ENCODE measurements at places on chromosomes 7 and 10.

DNA sequence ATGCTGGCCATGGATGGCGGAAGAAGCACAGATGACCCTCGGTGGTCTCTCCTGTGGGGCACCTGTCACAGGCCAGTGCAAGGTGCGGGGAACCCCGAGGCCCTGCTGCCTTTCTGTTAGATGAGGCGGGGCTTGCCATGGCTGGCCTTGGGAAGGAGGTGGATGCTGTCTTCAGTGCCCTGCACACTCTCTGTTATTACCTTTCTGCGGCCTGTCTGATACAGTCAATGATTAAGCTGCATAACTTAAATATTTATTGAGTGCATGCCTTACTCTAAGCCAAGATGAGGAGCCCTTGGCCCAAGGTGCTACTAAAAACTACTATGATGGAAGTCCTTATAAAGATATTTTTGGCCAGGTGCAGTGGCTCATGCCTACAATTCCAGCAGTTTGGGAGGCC lies 36.7 kb upstream of the MNX1 start:
- DNase-seq, result no peak

GRCh38 chr10:7484456-7485243 lies 73.8 kb upstream of the SFMBT2 start:
- DNase-seq, result no peak

DNA sequence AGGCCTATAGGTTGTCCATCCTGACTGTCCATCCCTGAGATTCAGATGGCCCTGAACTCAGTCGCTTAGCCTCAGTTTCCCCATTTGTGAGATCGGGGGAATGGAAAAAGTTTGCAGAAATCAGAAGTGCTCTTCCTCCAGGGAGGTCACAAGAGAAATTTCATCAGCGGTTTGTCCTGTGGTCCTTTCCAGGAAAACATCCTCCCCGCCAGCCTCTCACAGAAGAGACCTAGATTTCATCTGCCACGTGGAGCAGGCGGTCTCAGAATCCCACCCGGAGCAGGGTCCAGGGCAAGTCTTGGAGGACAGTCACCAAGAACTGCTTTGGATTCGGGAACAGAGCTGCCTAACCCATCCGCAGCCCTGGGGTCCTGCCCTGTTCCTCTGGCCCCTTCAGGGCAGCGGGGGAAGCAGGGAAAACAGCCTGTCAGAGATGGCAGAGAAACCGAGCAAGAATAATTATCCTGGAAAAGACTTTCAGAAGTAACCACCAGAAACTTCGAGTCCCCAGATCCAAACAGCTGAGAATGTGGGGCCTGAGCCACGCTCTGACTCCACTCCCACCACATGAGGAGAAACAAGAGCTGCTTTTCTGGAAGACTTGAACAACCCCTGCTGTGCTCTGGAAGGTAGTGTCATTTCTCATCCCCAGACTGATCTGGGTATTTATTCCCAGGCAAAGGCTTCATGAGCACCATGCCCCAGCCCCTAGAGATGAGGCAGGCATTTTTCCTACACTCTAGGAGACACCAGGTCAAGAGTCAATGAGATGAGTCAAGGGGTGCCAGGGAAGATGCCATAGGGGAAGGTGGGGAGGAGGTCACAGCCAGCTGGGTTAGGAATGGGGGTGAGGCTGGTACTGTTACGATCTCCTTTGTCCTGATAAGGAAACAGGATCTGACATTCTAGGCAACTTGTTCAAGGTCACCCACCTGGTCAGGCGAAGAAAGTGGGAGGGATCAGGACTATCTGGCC lies 1.1 kb upstream of the TNS3 start:
- DNase-seq, result no peak

DNA sequence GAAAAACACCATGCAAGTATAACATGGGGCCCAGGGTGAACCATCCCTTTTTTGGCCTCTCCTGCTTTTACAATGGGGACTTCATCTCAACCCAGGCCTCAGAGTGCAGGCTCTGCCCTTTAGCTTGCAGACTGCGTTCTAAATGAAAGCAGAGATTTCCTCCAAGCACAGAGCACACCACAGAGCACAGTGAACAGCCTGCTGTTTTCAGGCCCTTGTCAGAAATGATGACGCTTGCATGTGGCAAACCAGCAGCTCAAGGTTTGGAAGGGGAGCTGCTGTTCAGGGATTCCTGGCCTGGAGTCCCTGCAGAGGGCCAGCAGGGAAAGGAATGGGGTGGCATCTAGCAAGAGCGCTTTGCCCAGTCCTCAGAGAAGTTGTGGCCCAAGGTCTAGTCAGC lies 167.3 kb upstream of the CDCA7L start:
- no peak for DNase-seq

DNA sequence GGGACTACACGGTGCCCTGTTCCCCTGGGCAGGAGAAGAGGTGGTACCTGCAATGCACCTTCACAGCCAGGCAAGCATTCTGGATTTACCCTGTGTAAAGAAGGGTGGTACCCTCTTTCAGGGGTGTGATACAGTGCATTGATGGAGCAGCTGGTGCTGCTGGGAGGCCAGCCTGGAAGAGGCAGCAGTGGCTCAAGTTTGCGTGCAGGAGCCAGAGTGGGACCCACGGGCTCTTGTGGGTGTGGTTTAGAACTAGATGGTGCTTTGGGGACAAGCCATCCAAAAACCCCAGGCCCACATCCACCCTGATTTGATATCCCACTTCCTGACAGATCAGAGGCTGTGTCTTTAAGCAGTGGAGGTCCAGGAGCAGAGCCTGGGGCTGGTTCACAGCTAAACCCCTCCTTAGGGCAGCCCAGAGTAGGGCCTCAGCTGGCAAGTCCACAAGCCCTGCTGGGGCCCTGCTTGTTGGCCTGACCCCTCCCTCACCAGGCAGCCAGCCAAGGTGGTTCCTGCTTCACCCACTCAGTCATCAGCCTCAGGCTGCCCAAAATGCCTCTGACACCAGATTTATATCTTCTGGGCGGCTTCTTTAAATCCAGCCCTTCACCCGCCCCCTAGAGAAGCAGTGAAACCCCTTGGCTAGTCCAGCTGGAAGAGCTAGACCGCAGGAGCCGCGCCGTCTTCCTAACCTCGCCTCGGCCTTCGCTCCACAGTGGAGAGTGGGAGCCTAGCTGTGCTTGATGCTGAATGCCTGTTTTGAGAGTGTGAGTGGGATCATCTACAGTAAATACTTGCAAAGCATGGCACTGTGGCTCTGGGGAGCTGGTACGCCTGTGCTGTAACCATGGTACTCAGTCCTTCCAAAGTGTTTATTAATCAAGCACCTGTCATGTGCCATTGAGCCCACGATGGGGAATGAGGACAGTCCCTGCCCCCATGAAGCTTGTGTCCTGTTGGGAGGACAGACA lies 1.4 kb upstream of the ASIC3 start:
- no peak for DNase-seq

GRCh38 chr10:113854761-113855588 lies 514 bp downstream of the NHLRC2 start:
- DNase-seq, result no peak

- no peak for DNase-seq
Observed at GRCh38 chr7:1354661-1355567, 104.4 kb downstream of the MICALL2 start.

GRCh38 chr7:51639661-51640334 lies 323.2 kb upstream of the COBL start:
- no peak for DNase-seq

DNA sequence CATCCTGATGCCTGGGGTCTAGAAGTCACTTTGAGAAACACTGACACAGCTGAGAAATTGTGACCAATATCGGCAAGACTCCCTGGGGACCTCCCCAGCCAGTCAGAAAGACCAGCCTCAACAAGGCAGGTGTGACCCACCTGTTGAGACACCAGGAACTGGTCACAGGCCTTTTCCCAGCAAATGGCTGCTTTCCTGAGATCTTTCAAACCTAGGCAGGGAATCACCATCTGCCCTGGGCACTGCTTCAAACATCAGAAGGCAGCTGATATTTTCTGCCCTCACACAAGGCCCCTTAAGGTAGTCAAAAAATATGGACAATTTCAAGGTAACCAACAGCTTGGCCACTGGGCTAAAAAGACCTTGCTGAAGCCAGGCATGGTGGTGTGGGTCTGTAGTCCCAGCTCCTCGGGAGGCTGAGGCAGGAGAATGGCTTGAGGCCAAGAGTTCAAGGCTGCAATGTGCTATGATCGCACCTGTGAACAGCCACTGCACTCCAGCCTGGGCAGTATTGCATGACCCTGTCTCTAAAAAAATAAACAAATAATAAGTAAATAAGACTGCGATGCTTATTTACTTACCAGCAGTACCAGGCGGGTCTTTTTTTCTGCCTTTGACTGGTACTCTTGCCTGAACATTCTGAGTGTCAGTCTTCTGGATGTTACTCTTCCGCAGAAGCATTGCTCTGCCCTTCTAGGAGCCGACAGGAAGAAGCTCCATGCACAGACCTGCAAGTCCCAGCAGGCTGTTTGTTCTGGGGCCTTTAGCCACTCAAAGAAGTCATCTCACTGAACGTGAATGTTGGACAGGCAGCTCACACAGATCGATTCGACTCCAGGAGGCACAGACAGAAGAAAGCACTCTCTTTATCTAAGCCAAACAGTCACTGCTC lies 59.7 kb downstream of the SORBS1 start:
- DNase-seq, result no peak

DNA sequence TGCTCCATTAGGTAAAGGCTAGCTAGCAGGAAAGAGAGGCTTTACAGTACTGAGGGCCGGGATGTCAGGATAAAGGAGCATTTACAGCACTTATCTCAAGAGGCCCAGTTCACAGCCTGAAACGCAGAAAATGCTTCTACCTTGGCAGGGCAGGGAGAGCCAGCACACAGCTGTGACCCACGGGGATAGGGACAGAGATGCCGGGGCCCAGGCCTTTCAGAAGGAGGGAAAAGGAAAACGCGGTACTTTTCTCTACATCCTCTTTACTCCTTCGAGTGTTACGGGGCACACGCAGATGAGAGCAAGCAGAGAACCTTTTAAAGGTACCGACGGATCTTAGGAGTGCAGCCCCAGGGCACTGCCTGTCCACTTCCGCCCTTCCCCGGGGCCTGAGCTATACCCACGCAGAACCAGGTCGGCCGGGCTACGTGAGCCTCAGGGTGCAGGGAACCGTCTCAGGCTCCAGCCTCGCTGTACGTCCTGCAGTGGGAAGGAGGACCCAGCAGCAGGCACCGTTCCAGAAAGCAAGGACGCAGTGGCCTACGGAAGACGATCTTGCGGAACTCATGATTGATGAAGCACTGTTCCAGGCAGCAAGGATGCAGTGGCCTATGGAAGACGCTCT lies 232.3 kb downstream of the ELFN1 start:
- DNase-seq, result no peak
